ENCODE measurements at places on chromosomes 4 and X.
A peak's percentile ranks its signal among the peaks of the same experiment; 100 is the strongest.

- DNase-seq: no peak
These were observed 353.9 kb downstream of the NKX6-1 start for GRCh38 chr4:84145176-84145575.

- no peak for DNase-seq
These were observed 21.6 kb upstream of the UBA1 start for GRCh38 chrX:47171996-47172395.

DNA sequence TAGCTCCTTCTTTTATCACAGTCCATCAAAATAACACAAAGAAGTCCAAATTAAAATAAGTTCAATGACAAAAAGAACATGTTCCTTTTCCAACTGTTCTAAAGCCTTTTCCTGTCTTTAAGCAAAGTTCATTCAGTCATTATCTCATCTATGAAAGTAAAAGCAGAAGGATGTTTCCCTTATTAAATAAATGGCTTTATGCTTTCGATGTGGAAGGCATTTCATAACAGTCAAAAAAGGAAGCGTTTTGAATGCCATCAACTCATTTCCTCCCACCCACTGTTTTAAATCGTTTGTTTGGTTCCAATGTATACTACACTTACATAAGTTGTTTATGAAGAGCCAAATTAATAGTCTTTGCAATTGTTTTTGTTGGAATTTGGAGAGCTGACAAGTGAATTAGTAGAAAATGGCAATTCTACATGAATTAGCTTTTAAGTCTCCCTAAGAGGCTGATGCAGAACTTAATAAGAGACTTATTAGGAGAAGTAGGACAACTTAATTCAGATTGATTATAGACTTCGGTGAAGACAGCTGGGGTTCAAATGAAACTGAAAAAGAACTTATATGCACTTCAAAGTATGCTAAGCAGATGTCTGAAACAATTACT is 392.6 kb upstream of the FTHL17 start:
- no peak for DNase-seq

GRCh38 chr4:124053872-124054538 is 657.4 kb downstream of the SPRY1 start:
- no peak for DNase-seq

DNA sequence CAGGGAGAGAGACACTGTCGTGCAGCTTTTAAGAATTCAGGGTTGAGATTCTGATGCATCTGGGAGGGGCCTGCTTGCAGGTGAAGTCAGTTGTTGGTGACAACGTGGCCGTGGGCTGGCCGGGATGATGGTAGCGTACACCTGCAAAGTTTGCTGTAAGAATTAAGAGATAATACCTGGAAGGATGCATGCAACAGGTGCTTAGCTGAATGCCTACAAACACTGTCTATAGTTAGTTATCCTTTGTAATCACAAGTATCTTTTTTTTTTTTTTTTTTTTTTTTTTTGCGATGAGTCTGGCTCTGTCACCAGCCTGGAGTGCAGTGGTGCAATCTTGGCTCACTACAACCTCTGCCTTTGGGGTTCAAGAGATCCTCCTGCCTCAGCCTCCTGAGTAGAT is 259.6 kb downstream of the ASMT start:
- no peak for DNase-seq

- no peak for DNase-seq
These were observed 16.2 kb downstream of the GPAT3 start for GRCh38 chr4:83552083-83552482.

DNA sequence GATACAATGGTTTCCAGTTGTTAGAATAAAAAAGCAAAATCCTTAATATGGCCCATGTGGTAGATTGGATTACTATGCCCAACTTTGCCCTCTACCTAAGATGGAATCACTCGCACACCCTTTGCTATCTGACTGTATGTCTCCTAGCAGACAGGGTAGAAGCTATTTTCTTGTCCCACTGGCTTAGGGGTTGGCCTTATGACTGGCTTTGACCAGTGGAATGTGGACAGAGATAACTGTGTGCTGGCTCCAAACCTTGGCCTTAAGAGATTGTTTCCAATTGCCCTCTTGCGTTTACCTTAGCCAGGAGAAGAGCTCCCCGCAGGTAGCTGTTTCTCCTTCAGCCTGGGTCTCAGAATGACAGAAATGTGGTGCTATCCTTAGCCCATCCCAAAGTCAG is 355.9 kb downstream of the BCOR start:
- DNase-seq: no peak

DNA sequence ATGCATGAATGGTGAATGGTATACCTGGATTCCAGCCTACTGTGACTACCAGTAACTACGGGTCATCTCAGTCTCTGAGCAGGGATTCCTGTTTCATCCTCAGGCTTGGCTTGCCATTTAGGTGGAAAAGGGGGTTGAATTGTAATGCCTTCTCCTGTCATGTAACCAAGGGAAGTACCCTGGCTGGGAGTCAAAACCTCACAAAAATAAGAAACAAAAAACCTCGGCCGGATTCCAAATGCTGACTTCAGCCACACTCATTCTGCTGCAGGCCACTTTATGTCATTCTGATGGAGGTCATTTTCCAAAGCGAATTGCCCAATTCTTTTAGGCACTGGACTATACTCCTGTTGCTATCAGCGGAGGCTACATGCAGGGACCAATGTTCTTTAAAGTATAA is 324.7 kb downstream of the LDB2 start:
- DNase-seq: no peak

- DNase-seq: no peak
These were observed 19.4 kb upstream of the YTHDC1 start for GRCh38 chr4:68369142-68369805.

DNA sequence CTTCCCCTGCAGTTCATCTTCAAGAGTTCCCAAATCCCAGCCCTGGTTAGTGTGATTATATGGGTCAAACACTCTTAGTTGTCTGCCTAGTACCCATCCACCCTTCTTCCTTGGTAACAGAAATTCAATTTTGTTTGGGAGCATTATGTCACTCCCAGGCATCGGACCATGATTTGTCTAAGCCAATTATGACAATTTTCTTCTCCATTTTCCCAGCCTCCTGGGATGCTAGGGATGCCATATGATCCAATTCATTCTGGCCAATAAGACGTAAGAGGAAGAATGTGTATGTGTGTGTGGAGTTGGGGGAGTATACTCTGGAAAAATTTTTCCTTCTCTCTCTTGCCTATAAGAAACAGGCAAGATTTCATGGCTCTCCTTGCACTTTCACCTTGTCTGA is 465.9 kb downstream of the MID1IP1 start:
- DNase-seq: no peak

GRCh38 chr4:167183036-167183435 is 51.3 kb downstream of the SPOCK3 start:
- no peak for DNase-seq

DNA sequence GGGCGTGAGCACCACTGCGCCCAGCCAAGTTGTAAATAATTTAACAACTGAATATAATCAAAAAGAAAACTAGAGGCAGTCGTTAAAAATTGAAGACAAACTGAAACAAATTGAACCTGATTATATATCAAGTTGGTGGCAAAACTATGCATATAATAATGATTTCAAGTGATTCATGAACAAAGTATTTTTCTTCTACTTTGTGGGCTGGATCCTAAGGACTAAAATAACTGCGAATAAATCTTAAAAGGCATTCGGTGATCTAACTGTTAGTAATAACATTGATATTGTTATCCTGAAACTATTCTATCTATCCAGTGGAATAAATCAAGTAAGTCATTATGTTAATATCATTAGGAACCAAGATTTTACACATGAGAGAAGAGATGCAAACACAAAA is 21.2 kb upstream of the USP9X start:
- DNase-seq: no peak

DNA sequence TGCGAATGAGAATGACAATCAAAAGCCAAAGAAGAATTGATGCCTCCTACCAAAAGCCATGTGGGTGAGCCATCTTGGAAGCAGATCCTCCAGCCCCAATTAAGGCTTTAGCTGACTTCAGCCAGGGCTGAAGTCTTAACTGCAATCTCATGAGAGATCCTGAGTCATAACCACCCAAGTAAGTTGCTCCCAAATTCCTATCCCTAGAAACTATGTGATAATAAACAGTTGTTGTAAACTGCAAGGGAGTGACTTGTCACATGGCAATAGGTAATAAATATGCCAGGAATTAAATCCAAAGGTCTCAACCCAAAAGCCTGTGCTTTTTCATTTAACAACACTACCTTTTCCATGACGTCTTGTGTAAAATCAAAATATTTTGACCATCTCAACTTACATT is 154.2 kb upstream of the TBL1X start:
- no peak for DNase-seq

- DNase-seq: no peak
These were observed 46.4 kb upstream of the GATB start for GRCh38 chr4:151807220-151807619.

- no peak for DNase-seq
These were observed at the start of gene IL15 for GRCh38 chr4:141636082-141636770. Gene IL15, plus strand, starts transcription at chr4:141636583. Its CDS starts 82,882 bp downstream, at chr4:141719465.

- DNase-seq: no peak
These were observed 27.3 kb downstream of the CT45A1 start for GRCh38 chrX:135740681-135741149.

DNA sequence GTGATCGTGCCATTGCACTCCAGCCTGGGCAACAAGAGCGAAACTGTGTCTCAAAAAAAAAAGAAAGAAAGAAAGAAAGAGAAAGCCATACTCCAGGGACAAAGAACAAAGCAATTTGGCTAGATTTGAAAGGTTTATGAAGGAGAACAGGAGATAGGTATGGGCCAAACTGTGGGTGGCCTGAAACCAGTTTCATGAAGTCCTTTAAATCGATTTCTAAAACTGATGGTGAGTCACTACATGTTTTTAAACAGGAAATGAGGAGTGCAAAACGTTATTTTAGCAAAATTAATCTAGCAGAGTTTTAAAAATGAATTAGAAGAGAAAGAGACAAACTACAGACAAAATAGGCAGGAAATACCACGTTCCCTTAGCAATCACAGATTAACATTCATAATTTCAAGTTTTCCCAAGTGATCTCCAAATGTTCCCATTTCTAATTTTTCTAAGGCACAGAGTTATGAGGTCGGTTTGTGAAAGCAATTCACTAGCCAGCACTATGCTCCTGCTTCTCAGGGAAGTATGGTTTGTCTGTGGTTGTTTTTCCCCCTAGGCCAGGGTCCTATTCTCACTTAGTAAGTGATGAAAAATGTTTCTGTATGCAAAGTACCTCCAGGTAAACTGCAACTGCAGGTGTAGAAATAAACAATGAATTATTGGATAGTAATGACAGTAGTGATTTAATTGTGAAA is 190.6 kb downstream of the PPP3CA start:
- no peak for DNase-seq

GRCh38 chr4:14659286-14659685 is 343.0 kb upstream of the CPEB2 start:
- DNase-seq: peak; percentile 1

GRCh38 chr4:76745240-76745639 is 152.7 kb downstream of the SOWAHB start:
- DNase-seq: no peak

DNA sequence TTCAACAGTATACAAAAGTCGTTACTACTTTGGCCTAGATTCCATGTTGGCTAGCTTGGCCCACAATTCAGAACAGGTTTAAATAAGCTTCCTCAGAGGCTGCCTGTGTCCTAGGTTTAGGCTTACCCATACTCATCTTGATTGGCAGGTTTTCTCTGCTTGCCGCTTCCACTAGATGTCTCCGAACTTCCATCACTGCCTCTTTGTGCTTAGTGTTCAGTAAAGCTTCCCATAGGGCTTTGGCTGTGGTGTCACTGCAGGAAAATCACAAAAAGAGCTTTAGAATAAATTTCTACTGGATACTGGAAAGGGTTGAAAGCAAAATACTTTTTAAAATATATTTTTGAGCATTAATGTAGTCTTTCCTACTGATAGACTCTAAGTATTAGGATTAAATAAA is 52.4 kb downstream of the SCFD2 start:
- DNase-seq: peak; percentile 0

GRCh38 chr4:43567644-43568043 is 675.1 kb downstream of the GRXCR1 start:
- no peak for DNase-seq

GRCh38 chr4:176400816-176401461 is 81.2 kb downstream of the SPCS3 start:
- no peak for DNase-seq

GRCh38 chr4:110073053-110073845 is 125.2 kb downstream of the ELOVL6 start:
- no peak for DNase-seq

GRCh38 chr4:157898836-157899605 is 273.8 kb downstream of the GASK1B start:
- DNase-seq: no peak

DNA sequence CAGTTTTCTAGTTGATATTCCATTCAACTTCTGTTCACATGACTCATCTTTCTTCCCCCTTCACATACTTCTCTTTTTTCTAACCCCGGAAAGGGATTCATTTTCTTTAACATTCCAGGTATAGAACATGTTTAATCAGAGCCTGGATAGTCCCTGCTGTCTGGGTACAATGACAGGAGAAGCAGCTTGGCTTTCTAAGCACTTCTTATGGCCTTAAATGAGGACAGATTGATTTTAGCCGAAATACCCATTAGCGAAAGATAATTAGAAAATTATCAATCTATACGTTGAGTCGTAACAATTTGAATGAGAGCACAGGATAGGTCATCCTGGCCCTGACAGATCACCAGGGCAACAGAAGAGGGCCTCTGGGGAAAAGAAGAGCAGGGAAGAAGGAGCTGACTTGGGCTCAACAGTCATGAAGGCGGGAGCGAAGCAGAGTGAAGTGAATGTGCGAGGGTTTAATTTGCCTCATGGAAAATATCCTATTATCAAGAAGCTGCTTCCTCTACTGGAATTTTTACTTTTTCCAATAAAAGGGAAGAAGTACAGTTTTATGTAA is 62.2 kb downstream of the PPP1R2C start:
- DNase-seq: no peak

DNA sequence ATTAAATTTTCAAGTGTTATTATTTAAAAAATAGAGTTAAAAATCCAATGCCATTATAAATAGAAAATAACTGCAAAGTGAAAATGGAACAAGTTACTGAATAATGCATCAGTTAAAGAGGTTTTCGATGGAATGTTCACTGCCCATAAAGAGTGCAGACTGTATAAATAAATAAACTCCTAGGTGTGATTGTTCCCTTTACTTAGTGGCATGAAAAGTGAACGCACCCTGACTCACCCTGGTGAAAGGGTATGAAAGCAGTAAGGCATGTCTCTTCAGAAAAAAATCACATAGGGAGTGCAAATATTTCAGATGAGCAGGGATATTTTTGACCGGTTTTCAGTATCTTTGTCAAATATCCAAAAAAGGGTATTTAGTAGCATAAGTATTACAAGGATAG is 387.8 kb downstream of the DCAF12L2 start:
- DNase-seq: no peak
